ENCODE measurements at places on chromosomes 13 and 19. TPM values are rescaled to one million over a fixed set of nuclear protein-coding genes. Genes with fewer than 3 reads are reported as not detected.

CALR3 gene
- total RNA-seq, result not detected

GNA15 gene
- 2.9 TPM for total RNA-seq

GRCh38 chr19:3556978-3557460 is 367 bp downstream of the MFSD12 start:
- no peak for DNase-seq

DNA sequence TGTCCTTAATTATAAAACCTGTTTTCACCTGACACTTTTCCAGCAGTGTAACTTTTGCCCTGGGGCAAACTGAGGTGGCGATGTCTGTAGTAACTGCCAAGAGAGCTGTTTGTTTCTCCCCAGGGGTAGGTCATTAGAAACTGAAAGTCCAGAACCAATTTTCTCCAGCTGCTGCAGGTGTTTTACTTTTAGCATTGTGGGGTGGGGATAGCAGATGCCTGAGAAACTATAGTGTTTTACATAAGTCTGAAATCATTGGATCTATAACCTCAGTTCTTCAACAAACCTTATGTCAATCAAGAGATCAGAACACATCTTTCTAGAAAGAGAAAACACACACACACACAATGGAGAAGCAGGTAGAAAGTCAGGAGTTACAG is 92.7 kb downstream of the LHFPL6 start:
- DNase-seq, result no peak

DNA sequence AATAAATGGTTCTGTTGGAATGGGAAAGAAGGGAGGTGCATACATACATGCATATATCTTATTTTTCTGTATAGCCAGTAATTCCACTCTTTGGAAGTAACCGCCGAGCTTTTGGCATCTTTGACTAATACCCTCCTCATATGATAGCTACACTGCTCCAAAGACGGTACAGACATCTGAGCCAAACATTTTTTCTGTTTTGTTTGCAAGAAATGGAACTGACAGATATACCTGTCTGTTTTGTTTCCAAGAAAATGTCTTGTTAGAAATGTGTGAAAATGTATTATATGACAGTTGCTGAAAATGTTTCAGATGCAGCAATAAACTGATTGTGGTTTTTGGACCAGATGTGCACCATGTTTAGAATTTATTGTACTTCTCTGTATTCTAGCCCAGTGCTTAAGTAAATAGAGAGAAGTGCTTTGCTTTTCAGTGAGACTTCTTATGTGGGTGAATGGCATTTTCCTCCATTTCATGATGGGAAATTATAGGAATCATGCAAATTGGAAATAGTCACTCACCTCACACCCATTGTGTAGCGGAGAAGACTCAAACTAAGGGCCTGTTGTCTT is 396.9 kb downstream of the KCNRG start:
- no peak for DNase-seq

Measured in Right ventricle myocardium inferior (tissue), 1 donor.